Astrocyte (in vitro differentiated cells and primary cell): ENCODE measurements at places on chromosomes 2 and 18.

GRCh38 chr18:24559526-24559925 is 99.1 kb downstream of the HRH4 start:
- no peak for DNase-seq

DNA sequence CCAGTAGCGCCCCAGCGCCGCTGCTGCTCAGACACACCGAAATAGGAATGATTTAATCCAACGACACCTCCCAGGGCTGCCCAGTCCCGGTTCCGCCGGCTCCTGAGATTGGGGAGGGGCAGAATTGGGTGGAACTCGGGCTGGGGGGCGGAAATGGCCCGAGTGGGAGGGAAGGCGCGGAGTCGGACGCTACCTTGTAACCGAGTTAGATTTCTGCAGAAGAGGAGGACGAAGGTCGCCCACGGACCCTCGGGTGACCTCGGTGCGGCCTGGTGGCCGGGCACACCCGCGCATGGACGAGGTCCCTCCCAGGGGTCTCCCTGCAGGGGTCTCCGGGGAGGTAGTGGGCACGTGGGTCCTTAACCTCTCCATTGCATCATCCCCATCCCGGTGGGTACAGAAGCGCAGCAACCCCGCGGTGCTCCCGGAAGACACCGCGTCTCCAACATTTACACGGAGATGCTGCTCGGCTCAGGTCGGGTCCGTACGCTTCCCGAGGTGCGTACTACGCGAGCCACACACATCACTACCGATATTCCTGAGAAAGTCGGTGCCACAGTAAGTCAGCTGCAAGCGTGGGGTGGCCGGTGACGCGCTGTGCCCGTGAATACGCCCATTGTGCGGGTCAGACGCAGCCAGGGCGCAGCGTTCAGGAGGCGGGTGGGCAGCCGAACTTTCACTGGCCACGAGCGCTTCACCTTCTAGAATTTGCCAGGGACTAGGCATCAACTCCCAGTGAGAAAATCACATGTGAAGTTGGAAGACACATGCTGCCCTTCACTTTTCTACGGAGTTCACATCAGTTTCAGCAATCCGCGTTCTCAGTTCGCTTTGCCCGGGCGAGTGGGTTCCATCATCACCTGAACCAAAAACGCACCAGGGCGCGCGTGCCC is 3.0 kb downstream of the ZNF516 start:
- DNase-seq: peak; percentile 40

DNA sequence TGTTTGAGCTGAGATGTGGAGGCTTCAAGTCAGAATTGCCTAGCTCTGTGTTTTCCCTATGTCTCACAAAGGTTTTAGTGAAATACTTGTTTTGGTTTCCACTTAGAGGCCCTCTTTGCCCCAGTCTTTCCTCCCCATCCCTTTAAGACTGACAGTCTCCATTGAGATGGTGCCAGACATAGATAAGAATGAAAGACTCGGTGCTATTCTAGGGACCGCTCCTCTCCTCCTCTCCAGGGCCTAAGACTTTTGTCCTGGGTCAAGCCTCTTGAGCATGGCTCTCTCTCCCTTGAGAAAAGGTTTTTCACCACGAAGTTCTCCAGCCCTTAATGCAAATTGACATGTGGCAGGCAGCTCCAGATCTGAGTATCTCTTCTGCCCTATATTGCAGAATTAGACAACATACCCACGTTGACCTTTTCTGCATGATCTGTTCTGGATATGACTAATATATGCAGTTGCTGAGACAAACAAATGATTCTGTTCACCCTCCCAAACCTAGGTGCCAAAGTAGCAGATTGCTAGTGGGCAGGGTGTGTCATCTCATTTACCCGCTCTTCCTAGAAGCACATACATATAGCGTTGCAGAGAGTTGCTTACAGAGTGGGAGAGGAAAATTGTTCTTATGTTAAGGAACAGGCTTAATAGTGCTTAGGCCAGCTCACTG is 47.5 kb upstream of the ACSL3 start:
- no peak for DNase-seq

- DNase-seq: no peak
Measured at GRCh38 chr2:53450923-53451322, 316.7 kb upstream of the CHAC2 start.

DNA sequence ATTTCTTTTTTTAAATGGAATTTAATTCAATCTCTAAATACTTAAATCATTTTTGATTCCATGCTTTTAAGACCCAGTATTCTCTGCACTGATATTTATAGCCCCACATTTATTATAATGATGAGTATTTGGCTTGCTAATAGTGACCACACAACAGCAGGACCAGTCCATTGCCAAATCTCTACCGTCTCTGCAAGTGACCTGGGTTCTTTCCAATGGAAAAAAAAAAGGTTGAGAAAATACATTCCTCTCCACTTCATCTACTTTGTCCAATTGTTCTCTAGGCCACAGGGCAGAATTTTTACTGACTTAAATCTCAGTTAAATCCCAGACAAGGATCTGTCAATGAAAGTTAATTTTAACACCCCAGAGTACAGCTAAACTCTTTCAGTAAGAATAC is 20.5 kb downstream of the GRB14 start:
- peak; percentile 33 for DNase-seq

- DNase-seq: no peak
Measured at GRCh38 chr2:16188261-16188890, 248.0 kb downstream of the MYCN start.

GRCh38 chr2:154400563-154401290 is 297.8 kb upstream of the KCNJ3 start:
- DNase-seq: no peak

GRCh38 chr2:26576565-26577441 is 64.4 kb downstream of the CIB4 start:
- DNase-seq: no peak

GRCh38 chr18:34050661-34051060 is 174.1 kb downstream of the NOL4 start:
- DNase-seq: no peak

DNA sequence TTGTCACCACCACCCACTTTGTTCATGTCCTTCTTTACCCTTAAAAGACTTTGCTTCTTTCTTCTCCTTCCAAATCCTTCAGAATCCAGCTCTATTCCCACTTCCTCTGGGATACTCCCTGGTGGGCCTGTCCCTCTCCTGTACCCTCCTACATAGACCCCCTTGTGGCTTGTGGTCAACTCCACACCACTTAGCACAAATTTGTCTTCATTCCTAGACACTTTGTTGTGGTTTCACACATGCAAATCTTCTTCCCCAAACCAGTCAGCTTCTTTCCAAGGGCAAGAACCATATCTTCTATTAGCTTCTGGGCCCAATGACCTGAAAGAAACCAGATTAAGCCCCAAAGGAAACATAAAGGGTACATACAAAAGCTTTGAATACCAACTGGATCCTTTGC is 342.4 kb downstream of the TNS1 start:
- no peak for DNase-seq

DNA sequence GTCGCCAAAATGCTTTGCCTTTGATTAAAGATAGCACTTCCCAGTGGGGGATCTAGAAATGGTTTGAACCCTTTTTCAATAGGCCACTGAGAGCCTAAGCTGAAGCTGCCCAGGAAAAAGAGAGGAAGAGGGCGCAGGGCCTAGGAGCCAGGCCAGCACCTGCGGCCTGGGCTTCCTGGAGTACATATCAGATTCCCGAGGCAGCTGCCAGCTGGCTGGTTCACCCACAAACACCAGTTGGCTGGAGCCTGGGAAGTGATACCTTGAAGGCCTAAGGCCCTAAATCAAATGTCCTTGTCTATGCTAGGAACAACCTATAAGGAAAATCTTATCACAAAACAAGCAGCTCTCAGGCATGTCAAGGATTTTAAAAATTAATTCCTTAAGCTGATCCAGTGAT is 37.1 kb downstream of the ANKRD44 start:
- peak; percentile 21 for DNase-seq

- peak; percentile 28 for DNase-seq
Measured at GRCh38 chr18:47846431-47846830, 84.0 kb downstream of the SMAD2 start.

GRCh38 chr2:85468096-85468703 is 49.7 kb downstream of the SH2D6 start:
- no peak for DNase-seq

- no peak for DNase-seq
Measured at GRCh38 chr2:205661281-205661680, 21.0 kb upstream of the NRP2 start.

GRCh38 chr2:86302320-86302719 is 35.1 kb downstream of the REEP1 start:
- DNase-seq: no peak

DNA sequence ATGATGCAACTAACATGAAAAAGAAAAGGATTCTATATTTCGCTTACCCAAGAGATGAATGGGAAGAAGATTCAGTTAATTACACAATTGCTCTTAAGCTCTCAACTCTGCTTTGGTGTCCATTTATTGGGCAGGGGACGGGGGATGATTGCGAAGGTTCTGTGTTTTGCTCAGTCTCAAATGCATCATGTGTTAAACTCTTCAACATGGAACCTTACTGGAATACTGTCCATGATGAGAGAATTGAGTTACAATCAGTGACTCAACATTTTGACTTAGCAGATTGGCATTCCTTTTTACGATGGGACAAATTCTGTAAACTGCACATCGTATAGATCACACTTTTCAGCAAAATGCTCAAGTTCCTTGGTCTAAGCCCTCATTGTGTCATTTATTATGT is 135.6 kb downstream of the RBMS1 start:
- peak; percentile 67 for DNase-seq

DNA sequence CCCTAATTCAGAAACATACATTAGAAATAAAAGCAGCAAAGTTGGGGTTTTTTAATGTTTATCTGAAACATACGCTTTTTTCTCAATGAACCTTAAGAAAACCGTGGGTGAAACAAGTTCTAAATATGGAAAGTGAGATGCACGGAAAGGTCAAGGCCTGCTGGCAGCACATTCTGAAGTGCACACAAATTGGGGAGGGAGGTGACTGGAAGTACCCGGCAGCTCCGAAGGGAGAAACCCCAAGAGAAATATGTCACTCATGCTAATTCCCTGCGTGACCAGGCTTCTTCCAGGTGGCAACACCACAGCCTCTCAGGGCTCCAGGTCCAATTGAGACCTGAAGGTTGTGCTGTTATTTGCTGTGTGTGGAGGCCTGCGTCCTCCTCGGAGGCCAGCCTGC is 45.5 kb downstream of the EIPR1 start:
- DNase-seq: no peak
